WTC11 (cell line): ENCODE measurements at places on chromosomes 6 and 20.

DNA sequence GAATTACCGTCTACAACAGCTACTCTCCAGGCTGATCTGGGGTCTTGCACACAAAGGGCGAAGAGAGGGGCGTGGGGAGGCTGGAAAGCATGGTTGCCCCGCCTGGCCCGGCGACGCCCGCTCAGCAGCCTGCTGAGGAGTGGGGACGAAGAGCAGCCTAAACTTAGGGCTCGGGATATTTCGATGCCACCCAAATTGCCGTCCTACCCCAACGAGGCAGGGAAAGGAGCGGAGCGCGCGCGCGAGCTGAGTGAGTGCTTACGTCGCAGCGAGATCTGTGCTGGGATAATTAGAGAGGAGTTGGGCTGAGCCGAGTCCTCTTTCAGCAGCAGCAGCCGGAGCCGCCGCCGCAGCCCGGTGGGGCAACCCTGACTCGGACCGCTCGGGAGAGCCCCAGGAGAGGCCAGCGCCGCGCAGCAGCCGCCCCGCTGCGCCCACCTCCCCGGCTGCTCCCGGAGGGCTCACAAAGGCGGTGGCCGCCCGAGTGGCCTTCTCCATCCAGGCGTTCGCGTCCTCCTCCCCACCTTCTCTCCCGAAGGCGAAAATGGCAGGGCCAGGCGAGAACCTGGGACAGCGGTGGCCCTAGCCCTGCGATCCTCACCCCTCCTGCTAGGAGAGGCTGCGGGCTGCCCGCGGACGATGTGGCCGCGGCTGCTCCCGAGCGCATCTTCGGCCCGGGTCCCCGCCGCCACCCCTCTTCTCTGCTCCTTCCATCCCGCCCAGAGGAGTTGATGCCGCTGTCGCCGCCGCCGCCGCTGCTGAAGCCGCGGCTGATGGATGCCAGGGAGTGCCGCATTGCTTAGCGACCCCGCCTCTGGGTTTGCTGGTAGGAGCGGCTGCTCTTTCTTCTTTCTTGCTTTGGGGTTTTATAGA lies at the start of gene CLVS2:
Gene CLVS2, plus strand, starts transcription at position 315 of the 873 bp plus-strand sequence. CDS start 1,543 bp downstream, outside the sequence.
- peak; percentile 66 for DNase-seq

GRCh38 chr6:159431750-159432149 lies 261.3 kb downstream of the SOD2 start:
- no peak for DNase-seq

DNA sequence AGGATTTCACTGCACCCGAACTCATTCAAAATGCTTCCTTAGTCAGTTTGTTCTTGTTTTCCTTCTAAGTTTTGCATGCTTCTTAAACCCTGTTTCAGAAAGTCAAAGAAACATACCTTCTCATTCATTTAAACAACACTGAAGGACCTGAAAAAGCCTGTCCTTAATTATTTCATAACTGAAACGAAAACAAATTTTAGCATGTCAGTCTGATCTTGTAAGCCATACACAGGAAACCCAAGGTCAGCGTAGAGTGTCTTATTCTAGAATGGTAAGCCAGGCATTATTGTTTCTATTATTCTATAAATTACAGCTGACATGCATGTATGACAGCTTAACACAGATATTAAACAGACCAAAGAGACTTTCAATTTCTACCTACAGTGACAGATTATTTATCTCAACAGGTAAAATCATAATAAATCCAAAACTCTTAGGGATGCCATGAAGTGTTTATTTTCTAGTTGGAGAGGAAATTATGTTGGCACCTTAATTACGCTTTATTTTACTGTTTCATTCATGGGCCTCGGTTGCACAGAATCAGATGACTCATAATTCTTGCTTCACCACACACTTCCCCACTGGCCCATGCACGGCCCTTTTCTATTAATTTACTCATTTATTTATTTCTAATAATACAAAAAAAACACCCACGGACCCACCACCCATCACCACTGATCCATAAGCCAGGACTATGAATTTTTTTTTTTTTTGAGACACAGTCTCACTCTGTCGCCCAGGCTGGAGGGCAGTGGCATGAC lies 39.3 kb upstream of the DUSP22 start:
- DNase-seq: no peak

- no peak for DNase-seq
These were observed 31.0 kb downstream of the KCNQ2 start for GRCh38 chr20:63441136-63442099.

GRCh38 chr20:47487175-47487917 lies 14.3 kb upstream of the NCOA3 start:
- no peak for DNase-seq

DNA sequence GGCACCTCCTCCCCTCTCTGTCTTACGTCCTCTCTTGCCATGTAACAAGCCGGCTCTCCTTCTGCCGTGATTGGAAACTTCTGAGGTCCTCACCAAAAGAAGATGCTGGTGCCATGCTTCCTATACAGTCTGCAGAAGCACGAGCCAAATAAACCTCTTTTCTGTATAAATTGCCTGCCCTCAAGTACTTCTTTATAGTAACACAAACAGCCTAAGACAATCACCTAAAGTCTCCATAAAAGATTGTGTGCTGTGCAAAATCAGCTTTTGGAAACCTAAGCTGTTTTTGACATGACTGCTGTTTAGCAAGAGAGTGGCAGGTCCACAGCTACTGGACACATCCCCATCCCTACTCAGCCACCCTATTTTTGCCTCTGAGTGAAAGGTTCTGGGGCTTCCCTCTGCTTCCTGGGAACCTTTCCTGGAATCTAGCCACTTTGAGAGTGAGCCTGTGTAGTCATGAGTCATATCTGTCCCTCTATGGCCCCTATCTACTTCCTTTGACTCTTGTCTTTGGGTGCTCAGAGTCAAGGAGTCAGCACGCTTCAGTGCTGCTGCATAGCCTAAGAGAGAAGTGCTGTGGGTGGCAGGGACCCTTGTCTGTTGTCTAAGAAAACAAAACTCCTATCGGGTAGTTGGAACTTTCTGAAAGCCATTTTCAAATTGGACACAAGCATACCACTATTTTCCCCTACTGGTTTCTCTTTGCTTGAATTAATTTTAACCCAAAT lies 110.0 kb downstream of the PPP1R14C start:
- no peak for DNase-seq

DNA sequence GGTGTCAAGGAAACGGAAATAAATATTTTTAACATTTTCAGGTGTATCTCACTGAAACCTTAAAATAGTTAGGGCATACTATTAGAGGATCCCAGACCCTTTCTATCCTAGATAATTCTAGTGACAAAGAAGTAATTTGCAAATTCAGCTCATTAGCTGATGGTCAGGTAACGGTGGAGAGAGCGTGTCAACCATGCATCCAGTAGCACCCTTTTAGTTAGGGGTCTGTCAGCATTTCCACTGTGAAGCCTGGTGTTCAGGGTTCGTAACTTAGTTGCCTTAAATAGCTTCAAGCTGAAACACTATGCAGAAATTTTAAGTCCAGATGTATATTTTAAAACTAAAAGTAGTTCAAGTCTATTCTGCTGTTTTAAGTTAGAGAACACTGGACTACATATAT lies 48.5 kb upstream of the SUPT3H start:
- no peak for DNase-seq

DNA sequence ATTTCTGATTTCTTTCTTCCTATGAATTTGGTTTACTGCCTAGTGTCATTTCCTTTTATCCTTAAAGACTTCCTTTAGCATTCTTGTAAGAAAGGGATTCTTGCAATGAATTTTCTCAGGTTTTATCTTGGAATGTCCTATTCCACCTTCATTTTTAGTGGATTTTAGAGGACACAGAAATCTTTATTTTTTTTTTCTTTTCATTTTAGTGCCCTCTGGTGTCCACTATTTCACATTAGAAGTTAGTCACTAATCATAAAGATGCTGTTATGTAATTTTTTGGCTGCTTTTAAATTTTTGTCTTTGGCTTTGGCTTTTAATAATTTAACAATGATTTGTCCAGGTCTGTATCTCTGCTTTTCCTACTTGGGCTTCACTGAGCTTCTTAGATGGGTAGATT lies 28.1 kb downstream of the LMBRD1 start:
- DNase-seq: no peak

GRCh38 chr20:18988701-18989100 lies 175.1 kb downstream of the SCP2D1 start:
- no peak for DNase-seq

DNA sequence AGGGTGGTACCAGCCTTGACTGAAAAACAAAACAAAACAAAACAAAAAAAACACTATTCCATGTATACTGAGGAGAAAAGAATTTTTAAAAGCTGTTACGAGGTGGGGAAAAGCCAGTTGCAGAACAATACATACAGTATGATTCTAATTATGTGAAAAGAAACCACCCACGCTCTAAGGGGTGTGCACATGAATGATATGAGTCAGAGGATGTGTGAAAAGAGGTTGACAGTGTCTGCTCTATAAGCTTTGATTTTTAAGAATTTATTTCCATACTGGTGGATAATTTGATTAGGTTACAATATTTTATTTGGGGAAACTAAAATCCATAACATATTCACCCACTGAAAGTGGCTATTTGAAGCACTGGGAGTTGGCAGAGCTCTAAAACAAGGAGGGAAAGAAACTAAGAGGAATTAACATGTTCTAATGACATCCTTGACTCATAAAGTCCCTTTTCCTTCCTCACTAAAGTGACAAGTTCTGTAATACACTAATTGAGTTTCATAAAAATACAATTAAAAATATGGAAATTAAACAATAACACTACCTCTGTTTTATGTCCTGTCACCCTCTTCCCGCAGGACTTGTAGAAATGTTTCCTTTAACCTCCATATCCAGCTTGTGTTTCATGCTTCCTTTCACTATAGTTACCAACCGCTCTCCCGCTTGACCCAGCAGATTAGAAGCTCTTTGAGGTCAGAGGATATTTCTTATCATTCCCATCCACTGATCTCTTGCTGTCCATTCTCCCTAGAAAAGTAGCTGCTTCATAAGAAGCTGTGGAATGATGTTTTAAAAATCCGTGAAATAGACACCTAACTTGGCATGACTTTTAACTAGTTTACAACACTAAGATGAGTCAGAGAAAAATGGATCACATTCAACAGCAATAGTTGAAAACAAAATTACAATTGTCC lies 118.6 kb upstream of the CCDC28A start:
- DNase-seq: no peak

DNA sequence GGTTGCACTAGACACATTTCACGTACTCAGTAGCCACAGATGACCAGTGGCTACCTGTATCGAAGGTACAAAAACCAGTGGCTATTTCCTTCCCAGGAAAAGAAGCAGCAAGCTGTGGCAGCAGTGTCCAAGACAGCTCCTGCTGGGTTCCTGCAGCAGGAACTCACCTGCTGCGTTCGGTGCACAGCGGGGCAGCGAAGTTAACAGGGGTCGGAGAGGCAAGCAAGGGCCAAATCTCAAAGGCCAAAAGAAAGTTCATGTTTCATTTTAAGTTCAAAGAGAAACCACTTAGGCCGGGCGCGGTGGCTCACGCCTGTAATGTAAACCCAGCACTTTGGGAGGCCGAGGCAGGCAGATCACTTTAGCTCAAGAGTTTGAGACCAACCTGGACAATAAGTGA lies 26.9 kb downstream of the ASIP start:
- no peak for DNase-seq

GRCh38 chr6:63640062-63640461 lies 4.5 kb downstream of the PHF3 start:
- DNase-seq: no peak

DNA sequence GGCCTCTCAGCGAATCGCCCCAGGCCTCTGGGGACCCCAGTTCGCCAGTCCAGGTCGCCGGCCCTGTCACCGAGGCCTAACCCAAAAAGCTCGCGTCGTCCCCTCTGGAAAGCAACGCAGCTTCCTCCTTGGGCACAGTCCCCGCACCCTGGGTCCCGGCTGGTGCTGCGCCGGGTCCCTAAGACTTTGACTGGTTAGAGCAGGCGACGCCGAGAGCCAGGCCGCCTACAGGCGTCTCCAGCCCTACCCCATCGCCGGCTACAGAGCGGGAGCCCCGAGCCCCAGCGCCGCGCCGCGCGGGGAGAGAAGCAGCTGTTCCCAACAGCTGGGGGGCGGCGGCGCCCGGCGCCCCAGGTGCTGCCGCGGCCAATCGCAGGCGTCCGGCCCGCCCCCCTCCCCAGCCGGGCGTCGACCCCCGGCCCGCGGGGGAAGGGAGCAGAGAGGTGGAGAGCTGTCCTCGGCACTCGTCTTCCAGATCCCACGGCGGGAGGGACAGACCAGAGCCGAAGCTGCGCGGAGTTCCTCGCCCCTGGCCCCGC lies 540 bp upstream of the RBM24 start:
- DNase-seq: peak; percentile 69

DNA sequence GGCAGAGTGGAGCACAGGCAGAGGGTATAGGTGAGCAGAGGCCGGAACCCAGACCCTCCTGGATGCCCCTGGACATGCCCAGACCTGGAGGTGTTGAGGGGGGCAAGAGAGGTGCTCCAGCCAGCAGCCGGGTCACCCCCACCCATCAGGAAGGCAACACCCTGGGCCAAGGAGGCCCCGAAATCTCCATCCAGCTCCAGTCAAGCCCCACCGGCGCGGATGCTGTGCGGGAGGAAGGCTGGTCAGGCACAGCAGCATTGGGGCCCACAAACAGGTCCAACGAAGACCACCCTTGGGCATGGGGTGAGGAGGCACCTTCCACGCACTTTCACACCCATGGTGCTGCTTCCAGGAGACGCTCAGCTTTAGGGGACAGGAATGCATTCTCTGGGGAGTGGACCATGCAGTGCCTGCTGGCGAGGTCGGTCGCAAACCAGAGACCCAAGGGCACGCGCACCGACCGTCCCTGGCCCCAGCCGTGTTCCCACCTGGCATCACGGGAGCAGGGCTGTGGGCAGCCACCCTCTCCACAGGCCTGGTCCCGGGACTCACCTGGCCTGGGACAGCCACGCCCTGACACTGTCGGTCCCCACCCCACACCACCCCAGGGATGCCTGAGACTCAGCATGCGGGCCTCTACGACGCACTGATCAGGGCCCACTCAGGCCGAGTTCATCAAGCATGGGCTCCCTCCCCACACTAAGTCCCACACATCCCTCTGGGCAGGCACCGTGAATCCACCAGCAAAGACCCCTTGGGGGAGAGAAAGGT lies 43.6 kb upstream of the ZBP1 start:
- peak; percentile 7 for DNase-seq

GRCh38 chr6:44466955-44467354 lies 79.4 kb downstream of the CDC5L start:
- no peak for DNase-seq

DNA sequence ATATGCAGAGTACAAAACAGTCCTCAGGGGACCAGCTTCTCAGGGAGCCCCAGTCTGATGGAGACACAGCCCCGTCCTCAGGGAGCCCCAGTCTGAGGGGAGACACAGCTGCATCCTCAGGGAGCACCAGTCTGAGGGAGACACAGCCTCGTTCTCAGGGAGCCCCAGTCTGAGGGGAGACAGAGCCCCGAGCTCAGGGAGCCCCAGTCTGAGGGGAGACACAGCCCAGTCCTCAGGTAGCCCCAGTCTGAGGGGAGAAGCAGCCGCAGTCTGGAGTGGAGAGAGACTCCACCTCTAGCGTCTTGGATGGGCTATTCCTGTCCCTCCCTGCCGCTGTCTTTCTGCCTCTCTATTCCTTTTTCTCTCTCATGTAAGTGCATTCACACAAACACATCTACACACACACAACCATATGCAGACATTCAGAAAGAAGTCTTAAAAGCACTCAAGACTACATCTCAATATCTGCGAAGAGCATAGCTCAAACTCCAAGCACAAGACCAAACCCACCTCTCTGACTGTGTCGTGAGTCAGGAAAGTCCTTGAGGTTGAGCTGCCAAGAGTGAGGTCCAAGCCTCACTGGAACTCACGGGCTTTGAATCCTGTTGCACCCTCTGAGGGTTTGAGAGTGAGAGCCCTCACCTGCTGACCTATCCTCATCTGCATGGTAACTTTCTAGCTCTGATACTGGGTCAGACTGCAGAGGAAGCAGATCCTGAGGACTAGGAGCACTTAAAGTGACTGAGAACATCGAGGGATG lies 53.1 kb upstream of the SAYSD1 start:
- no peak for DNase-seq

- DNase-seq: no peak
These were observed 127.9 kb downstream of the CDK19 start for GRCh38 chr6:110687326-110687725.
